ENCODE measurements at places on chromosomes 1 and 21. TPM values are rescaled to one million over a fixed set of nuclear protein-coding genes. Genes with fewer than 3 reads are reported as not detected.

DNA sequence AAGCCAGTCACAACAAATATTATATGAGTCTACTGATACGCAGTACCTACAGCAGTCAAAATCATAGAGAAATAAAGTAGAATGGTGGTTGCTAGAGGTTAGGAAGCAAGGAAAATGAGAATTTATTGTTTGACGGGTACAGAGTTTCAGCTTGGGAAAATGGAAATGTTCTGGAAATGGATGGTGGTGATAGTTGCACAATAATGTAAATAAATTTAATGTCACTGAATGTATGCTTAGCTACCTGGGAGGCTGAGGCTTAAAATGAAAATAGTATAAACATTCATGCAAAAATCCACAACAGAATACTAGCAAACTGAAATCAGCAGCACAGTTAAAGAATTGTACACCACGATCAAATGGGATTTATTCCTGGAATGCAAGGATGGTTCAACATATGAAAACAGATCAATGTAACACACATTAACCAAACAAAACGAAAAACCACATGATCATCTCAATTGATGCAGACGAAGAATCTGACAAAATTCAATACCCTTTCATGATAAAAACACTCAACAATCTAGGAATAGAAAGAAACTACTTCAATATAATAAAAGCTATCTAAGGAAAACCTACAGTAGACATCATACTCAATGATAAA is 10.7 kb downstream of the TUT4 start:
- no peak overlapping the region for H3K27ac ChIP-seq
- H3K36me3 ChIP-seq = no peaks in the 10 kb centered on the region
- no peaks in the 10 kb centered on the region for H3K27me3 ChIP-seq
- H3K4me3 ChIP-seq = no peak overlapping the region

- H3K36me3 ChIP-seq = peaks cover 7% of the 10 kb centered on the region
- H3K27me3 ChIP-seq = no peaks in the 10 kb centered on the region
- no peak overlapping the region for H3K4me3 ChIP-seq
- no peak overlapping the region for H3K27ac ChIP-seq
- H3K4me1 ChIP-seq = peaks cover 42% of the 10 kb centered on the region
- DNase-seq = no peak
Observed at GRCh38 chr1:154720328-154721297, 112.6 kb upstream of the ADAR start.

DNA sequence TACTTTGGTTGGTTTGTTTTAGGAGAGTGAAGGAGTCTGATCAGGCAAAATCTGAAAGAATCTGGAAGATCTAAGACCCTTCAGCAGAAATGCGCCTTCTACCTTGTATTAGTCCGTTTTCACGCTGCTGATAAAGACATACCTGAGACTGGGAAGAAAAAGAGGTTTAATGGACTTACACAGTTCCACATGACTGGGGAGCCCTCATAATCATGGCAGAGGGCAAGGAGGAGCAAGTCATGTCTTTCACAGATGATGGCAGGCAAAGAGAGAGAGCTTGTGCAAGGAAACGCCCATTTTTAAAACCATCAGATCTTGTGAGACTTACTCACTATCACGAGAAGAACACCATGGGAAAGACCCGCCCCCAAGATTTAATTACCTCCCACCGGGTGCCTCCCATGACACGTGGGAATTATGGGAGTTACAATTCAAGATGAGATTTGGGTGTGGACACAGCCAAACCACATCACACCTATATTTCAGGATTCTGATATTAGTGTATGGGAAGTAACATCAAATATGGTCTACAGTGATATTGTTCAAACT is 99.3 kb downstream of the GLUL start:
- H3K27ac ChIP-seq = peak overlapping the region; percentile 22
- H3K27me3 ChIP-seq = no peaks in the 10 kb centered on the region
- no peak overlapping the region for H3K4me3 ChIP-seq

- no peaks in the 10 kb centered on the region for H3K27me3 ChIP-seq
- DNase-seq = peak; percentile 93
- H3K4me3 ChIP-seq = peak overlapping the region; percentile 90
- H3K27ac ChIP-seq = peak overlapping the region; percentile 95
Observed at GRCh38 chr21:44817506-44817880, 369 bp downstream of the SUMO3 start.

GRCh38 chr1:216186816-216187215 is 236.4 kb downstream of the USH2A start:
- H3K27me3 ChIP-seq = no peaks in the 10 kb centered on the region
- no peak for DNase-seq
- H3K27ac ChIP-seq = no peak overlapping the region
- no peaks in the 10 kb centered on the region for H3K4me1 ChIP-seq
- H3K36me3 ChIP-seq = no peaks in the 10 kb centered on the region

DNA sequence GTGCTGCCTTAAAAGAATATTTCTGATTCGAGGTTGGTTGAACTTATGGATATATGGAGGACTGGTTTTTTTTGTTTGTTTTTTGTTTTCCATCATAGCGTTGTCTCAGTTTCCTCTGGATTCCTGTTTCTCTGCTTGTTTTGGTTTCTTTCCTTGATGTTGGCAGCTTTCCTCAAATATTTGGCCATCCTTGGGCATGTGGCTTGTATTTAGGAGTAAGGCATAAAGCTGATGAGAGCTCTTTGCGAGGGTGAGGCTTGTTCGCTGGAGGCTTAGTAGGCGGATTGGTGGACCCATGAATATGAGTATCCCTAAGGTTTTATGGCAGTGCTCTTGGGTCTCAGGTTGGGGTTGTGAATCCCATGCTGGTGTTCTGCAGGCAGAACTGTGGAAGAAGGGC is 22.9 kb downstream of the DYRK1A start:
- H3K36me3 ChIP-seq = no peaks in the 10 kb centered on the region
- DNase-seq = no peak
- H3K27me3 ChIP-seq = no peaks in the 10 kb centered on the region
- no peak overlapping the region for H3K4me3 ChIP-seq
- H3K27ac ChIP-seq = no peak overlapping the region
- H3K4me1 ChIP-seq = peaks cover 97% of the 10 kb centered on the region

- no peak overlapping the region for H3K27ac ChIP-seq
- no peaks in the 10 kb centered on the region for H3K4me1 ChIP-seq
- no peaks in the 10 kb centered on the region for H3K27me3 ChIP-seq
- no peak overlapping the region for H3K4me3 ChIP-seq
- peaks cover 99% of the 10 kb centered on the region for H3K36me3 ChIP-seq
Observed at GRCh38 chr1:28565040-28565439, 12.2 kb downstream of the TRNAU1AP start.

GRCh38 chr1:88877382-88877825 is 14.0 kb downstream of the GTF2B start:
- peaks cover 53% of the 10 kb centered on the region for H3K36me3 ChIP-seq
- H3K27ac ChIP-seq = no peak overlapping the region

DNA sequence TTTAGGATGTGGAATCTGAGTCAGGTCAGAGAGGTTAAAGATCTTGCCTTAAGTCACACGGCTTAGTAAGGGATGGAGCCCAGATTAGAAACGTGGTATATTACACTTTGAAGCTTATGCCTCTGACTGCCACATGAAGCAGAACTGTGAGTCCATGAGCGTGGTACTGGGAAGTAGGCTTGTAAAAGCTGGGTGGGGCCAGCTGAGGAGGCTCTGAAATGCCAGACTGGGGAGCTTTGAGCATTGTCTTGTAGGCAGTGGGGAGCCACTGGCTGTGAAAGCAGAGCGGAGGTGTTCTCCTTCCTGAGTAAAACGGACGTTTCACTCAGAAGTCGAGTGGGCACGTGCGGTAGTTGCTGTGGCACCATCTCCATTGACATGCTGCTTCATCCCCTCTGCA is 72.6 kb upstream of the USP24 start:
- H3K4me3 ChIP-seq = no peak overlapping the region
- no peak overlapping the region for H3K27ac ChIP-seq
- no peaks in the 10 kb centered on the region for H3K27me3 ChIP-seq
- H3K36me3 ChIP-seq = no peaks in the 10 kb centered on the region

- DNase-seq = no peak
- no peaks in the 10 kb centered on the region for H3K4me1 ChIP-seq
- no peak overlapping the region for H3K4me3 ChIP-seq
- H3K36me3 ChIP-seq = no peaks in the 10 kb centered on the region
- H3K27me3 ChIP-seq = no peaks in the 10 kb centered on the region
Observed at GRCh38 chr1:210372931-210373627, 44.4 kb downstream of the HHAT start.

GRCh38 chr1:183753464-183753891 is 51.4 kb upstream of the RGL1 start:
- no peaks in the 10 kb centered on the region for H3K27me3 ChIP-seq
- H3K4me1 ChIP-seq = peaks cover 13% of the 10 kb centered on the region
- no peak overlapping the region for H3K27ac ChIP-seq
- DNase-seq = no peak
- H3K4me3 ChIP-seq = no peak overlapping the region

Gene ZNF691
- polyA plus RNA-seq = 6.2 TPM

Gene CAMK1G
- not detected for polyA plus RNA-seq

Gene CCDC17
- polyA plus RNA-seq = 2.0 TPM

Gene CYP4X1
- 2.2 TPM for polyA plus RNA-seq

Gene LMOD1
- polyA plus RNA-seq = 5.1 TPM

Gene MFSD2A
- polyA plus RNA-seq = 12.7 TPM

Gene AQP10
- 1.2 TPM for polyA plus RNA-seq

Gene IPO9
- polyA plus RNA-seq = 9.8 TPM

All from heart left ventricle (tissue), 16 donors.